Non-pigmented ciliary epithelial cell (primary cell): ENCODE measurements at places on chromosomes 7 and 10.

DNA sequence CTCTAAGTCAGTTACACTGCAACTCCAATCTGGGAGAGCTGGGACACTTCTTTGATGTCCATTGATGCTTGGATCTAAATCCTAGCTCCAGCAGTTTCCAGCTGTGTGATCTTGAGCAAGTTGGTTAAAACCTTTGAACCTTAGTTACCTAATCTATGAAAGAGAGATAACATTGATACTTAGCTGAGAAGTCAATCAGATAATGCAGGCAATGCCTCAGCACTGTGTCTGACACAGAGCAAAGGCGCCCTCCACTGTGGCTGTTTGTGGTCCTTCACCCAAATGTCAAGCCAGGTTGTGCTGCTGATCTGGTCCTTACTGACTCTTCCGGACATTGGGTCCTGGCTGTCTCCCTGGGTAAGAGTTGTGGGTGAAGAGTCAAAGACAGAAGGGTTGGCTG is 20.2 kb downstream of the DNTT start:
- no peak for DNase-seq

DNA sequence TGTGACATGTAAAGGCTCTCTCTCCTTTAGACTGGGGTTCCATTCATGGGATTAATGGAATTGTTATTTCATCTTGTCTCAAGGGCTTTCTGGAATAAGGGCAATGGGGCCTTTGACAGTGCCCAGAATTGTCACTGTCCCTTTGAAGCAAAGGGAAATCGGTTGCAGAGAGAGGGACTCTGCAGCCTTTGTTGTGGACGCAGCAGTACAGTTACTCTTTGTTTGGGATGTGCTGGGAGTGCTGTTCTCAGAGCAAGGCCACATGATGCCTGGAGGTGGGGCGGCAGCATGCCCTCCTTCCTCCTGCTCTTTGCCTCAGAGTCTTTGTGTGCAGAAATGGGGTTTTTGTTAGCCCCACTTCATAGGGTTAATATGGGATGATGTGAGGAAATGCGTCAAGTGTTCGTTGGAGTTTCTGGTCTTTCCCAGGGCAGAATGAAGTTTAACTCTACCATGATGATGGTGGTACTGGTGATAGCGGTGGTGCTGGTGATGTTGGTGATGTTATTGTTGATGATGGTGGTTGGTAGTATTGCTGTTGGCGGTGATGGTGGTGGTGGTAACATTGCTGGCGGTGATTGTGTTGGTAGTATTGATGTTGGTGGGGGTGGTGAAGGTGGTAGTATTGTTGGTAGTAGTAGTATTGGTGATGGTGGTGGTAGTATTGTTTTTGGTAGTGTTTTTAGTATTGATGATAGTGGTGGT is 45.3 kb downstream of the DOCK1 start:
- no peak for DNase-seq

GRCh38 chr10:89373916-89374711 is 3.7 kb upstream of the IFIT1B start:
- peak; percentile 70 for DNase-seq

- no peak for DNase-seq
Measured at GRCh38 chr10:116053910-116054309, 219.1 kb downstream of the GFRA1 start.

DNA sequence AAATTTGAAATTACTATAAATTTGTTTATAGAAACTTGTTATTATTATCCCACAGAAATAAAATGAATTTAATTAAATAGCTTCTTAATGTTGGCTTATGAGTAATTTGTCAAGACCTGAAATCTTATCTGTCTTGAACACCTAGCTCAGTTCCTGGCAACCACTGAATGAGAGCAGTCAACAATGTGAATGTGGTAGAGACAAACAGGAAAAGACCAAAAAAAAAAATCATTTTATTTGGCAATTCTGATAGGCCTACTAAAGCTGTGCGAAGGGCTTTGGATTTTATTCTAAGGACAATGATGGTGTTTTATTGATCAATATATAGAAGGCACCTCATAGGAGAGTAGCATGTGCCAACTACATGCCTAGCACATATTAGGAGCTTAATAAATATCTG is 127.8 kb upstream of the RSU1 start:
- DNase-seq = no peak
